ENCODE measurements at places on chromosomes 7 and 10.

DNA sequence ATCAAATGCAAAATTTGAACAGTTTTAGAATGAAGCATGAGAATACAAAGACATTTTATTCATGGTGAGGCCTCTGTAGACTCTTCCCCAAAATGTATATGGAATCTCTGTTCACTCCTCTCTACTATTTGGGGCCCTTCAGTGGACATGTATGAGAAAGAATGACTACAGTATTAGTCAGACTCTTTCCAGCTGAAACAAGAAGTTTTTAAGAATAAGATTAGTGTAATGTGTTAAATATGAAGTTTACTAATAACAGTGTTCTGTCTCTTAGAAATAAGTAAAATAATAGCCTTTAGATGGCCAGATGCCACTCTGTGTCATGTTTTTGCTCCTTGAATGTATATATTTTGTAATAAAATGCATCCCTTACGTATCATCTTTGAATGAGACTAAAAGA is 585.6 kb downstream of the SUGCT start:
- DNase-seq, result no peak

DNA sequence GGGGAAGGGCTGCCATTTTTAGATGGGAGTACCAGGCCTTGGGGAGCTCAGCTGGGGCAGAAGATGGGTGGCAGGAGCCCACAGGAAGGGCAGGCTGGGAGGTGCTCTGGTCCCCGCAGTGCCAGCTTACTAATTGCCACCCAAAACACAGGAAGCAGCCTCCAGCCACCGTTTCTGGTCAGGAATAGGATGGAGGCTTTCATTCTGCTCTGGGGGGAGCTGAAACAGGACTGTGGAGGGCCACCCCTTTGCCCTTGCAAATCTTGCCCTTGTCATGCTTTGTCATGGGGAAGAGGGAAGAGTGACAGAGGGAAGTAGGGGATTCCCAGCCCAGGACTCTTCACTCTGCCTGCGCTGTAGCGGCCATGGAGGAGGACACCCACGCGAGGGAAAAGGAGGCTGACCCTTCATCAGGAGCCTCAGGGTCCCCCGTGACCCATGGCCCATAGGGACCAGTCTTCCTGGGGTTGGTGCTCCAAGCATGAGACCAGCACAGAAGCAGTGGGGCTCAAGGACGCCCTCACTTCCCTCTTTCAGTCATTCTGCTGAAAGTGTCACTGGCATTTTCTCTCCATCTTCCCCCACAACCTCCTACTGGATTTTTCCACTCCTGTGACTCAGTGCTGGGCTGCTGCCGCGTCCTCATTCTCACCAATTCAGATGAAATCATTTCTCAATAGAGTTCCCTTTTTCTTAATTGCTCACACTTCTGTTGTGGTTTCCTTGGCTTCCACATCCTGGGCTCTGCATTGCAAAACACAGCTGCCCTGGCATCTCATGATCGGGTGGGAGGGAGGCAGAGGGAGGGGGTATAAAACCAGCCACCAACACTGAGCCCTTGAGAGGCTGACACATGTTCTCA is 61.9 kb downstream of the MKI67 start:
- no peak for DNase-seq

DNA sequence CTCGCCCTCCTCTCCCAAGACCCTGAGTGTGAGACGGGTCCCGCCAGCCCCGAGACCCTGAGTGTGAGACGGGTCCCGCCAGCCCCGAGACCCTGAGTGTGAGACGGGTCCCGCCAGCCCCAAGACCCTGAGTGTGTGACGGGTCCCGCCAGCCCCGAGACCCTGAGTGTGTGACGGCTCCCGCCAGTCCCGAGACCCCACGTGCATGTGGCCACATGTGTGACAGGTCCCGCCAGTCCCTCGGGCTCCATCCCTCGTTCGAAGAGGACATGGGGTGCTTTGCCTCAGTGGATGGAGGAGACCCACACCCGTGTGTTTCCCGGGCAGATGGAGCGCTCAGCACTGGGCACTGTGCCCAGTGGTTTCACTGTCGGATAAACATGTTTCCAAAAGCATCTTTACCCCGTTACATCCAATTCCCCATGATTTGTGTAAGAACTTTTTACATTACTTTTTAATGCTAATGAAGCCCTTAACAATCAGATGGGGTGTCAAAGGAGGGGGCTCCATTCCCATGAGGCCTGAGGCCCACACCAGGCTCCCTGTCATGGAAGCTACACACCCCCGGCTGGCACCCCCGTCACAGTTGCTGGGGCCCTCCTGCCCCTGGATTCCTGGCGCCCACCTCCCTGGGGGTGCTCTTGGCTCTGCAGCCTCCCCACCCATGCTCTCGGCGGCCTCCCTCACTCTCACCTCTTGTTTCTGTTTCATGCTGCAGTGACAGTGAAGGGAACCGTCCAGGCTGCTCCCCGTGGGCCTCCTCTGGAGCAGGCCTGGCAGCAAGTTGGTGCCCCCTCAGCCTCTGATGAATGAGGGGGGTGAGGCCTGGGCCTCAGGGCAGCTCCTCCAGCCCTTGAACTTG is 48.5 kb upstream of the CFAP46 start:
- DNase-seq, result no peak

- no peak for DNase-seq
These were observed 151.5 kb upstream of the AGR3 start for GRCh38 chr7:17033245-17033644.

DNA sequence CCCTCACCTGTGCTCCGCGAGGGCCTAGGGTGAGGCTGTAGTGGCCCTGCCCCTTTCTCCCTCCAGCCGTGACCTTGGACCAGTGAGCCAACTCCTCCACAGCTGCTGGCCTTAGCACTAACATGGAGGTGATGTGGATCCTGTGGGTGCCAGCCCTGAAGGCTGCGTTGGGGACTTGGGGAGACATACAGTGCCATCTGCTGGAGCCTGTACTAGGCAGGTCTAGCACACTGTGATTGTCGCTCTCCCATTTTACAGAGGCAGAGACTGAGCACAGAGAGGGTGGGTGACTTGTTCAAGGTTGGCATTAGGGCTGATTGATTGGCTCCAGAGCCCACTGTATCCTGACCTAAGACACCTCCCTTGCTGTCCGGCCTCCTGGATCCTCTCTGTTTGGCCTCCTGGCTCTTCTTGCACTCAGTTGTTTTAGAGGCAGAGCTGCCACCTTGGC is 37.6 kb downstream of the PRF1 start:
- no peak for DNase-seq

- DNase-seq, result no peak
These were observed 126.0 kb downstream of the GATA3 start for GRCh38 chr10:8180360-8181109.

GRCh38 chr7:36621396-36621795 is 102.9 kb downstream of the AOAH start:
- DNase-seq, result no peak

GRCh38 chr7:98995111-98995510 is 116.8 kb downstream of the TRRAP start:
- DNase-seq, result no peak

GRCh38 chr10:111707076-111707475 is 476.5 kb downstream of the GPAM start:
- no peak for DNase-seq

DNA sequence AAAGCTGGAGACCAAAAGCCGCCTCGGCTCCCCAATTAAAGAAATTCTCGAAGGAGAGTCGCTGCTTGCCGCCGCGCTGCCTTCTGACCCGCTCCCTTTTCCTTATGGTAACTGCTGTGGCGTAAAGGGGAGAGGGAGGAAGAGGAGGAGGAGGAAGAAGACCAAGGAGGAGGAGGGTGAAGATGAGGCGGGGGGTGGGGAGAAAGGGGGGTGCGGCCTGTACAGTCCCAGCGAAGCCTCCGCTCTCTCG is 388 bp downstream of the CNOT4 start:
- DNase-seq, result no peak

GRCh38 chr10:72883861-72884260 is 9.7 kb upstream of the OIT3 start:
- DNase-seq, result no peak

DNA sequence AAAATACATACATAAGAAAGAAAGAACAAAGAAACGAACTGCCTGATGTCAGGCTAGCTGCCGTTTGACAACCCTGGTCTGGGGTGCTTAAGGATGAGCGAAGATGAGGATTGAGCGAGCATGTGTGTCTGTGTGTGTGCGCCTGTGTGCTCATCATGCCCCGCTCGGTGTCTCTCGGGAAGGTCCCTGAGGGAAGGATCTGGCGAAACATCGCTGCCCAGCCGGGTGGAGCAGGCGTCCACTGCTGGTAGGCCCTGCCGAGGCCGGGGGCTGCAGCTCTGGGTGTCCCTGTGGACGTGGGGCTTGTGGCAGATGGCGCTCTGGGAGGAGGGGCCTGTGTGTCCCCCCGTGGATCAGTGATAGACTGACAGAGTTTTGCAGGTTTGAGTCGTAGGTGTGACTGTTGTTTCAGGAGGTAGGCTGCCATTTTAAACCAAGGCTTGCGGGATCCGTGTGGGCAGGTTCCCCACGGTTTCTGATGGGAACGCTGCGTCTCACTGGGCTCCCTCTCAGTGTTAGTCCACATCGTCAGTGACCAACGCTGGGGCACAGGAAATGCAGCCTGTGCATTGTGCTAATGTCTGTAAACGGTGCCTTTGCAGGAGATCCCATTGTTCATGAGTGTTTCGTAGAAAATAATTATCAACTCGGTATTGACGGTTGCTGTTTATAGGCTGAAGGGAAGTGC is 5.9 kb upstream of the SUN1 start:
- DNase-seq, result no peak

GRCh38 chr7:155286686-155287085 is 11.0 kb upstream of the INSIG1 start:
- DNase-seq, result no peak

DNA sequence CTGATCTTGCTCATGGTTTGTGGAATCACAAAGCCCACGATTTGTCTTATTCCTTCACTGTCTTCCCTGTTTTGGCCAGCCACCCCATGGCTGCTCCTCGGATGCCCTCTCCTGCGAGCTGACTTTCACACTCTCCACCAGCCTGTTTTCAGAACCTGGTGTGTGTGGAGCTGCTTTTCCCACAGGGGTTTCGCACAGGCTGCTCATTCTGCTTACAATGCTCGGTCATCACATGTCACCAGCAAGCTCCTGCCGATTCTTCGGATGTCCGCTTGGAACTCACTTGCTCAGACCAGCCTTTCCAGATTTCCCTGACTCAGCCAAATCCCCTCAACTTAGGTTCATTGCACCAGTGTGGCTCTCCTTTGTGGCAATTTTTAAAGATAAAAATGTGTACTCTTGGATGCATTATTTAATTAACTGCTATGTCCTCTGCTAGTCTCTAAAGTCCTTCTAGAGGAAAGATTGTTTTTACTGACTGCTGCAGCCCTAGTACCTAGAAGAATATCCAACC is 1018.6 kb upstream of the LRRTM3 start:
- DNase-seq, result no peak

- DNase-seq, result no peak
These were observed 288.2 kb upstream of the SEMA3D start for GRCh38 chr7:85475071-85475470.

- no peak for DNase-seq
These were observed 188.8 kb downstream of the GFRA1 start for GRCh38 chr10:116084161-116084560.

DNA sequence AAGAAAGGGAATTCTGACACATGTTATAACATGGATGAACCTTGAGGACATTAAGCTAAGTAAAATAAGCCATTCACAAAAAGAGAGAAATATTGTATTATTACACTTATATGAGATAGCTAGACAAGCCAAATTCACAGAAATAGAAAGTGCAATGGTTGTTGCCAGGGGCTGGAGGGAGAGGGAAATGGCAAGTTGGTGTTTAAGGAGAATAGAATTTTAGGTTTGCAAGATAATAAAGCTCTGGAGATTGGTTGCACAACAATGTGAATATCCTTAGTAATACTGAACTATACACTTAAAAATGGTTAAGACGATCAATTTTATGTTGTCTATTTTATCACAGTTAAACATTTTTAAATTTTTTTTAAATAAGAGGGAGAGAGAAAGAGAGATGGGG is 25.0 kb upstream of the ADD3 start:
- DNase-seq, result no peak

- no peak for DNase-seq
These were observed 56.2 kb upstream of the ATP6V0A4 start for GRCh38 chr7:138854115-138854645.

- DNase-seq, result no peak
These were observed 7.6 kb downstream of the ARHGAP12 start for GRCh38 chr10:31921031-31921430.

- DNase-seq, result peak; percentile 62
These were observed 945 bp downstream of the ADO start for GRCh38 chr10:62805231-62806099.

DNA sequence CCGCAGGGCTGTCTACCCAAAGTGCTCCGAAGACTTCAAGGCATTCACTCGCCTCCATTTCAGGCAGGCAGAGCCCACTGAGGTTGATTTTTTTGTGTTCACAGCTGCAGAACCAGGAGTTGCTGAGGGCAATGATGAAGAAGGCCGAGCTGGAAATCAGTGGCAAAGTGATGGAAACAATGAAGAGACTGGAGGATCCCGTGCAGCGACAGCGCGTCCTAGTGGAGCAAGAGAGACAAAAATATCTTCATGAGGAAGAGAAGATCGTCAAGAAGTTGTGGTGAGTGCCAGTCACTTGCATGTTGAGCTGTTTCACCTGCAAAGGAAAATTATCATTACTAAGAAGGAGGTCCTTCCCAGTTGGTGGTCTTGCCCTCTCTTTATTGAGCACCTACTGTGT is 210.5 kb downstream of the ARHGAP21 start:
- no peak for DNase-seq

DNA sequence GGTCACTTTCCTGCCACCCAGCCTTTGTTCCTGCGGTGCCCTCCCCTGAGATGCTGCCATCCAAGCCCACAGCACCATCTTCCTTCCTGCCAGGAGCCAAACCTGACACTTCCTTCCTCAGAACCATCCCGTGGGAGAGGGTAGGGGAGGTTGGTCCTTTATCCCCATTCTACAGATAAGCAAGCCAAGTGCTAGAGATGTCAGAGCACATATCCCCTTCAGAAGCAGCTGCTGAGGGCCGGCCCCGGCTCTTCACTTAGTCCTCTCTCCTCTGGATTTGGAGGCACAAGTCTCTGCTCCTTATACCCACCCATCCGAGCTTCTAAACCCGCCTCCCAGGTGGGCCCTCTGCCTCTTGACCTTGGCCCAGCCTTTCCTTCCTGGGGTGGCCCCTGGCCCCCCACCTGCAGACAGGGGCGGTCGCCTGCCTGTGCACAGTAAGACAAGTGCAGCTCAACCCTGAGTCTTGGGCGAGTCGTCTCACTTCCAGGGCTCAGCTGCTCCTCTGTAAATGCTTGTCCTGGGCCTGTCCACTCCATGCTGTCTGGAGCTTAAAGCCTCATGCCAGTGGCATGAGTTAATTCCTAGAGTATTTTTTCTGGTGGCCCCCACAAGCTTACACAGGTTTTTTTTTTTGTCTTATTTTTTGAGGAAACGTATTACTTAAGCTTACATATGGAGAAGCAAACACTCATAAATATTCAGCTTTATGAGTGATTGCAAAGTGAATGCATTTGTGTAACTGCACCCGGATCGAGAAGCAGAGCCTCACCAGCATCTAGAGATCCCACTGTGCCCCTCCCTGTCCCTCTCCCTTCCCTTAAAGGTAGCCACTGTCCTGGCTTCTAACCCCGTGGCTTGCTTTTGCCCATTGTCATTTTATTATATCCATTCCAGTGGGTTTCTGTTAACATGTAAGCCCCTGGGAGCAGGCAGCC is 125.1 kb downstream of the CDH23 start:
- no peak for DNase-seq

- no peak for DNase-seq
These were observed 158.6 kb downstream of the NRF1 start for GRCh38 chr7:129769866-129770808.

GRCh38 chr10:90484518-90484917 is 373.3 kb downstream of the HTR7 start:
- DNase-seq, result peak; percentile 30

GRCh38 chr7:151776876-151777494 is 99.9 kb downstream of the PRKAG2 start:
- no peak for DNase-seq
